Heart left ventricle (tissue), 16 donors: ENCODE measurements at places on chromosomes 3 and 15.

DNA sequence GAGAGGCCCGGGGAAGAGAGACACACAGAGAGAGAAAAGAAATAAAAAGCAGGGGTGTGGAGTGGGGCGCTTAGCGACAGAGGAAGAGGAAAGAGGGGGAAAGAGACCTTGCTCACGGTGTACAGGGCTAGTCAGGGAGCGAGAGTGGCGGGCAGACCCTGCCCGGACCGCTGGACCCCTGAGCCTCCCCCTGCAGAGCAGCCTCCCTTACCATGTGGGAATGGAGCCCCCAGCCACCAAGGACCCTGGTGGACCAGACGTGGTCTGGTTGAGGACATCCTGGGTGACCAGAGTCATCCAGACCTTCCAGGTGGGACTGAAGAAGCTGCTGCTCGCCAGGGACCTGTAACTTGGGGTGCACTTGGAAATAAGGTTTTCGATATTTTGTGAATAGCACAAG, 129.6 kb downstream of the CHSY1 start:
- no peaks in the 10 kb centered on the region for H3K36me3 ChIP-seq
- H3K4me1 ChIP-seq, result peaks cover 14% of the 10 kb centered on the region
- H3K27ac ChIP-seq, result peak overlapping the region; percentile 66

GRCh38 chr15:51879555-51879954, 50.1 kb downstream of the TMOD3 start:
- no peaks in the 10 kb centered on the region for H3K27me3 ChIP-seq
- H3K4me3 ChIP-seq, result no peak overlapping the region
- H3K36me3 ChIP-seq, result no peaks in the 10 kb centered on the region

- H3K27me3 ChIP-seq, result no peaks in the 10 kb centered on the region
- no peaks in the 10 kb centered on the region for H3K36me3 ChIP-seq
- no peak overlapping the region for H3K4me3 ChIP-seq
- DNase-seq, result no peak
- H3K4me1 ChIP-seq, result peaks cover 34% of the 10 kb centered on the region
These were observed 222.3 kb downstream of the ZMAT3 start for GRCh38 chr3:178849199-178849910.

DNA sequence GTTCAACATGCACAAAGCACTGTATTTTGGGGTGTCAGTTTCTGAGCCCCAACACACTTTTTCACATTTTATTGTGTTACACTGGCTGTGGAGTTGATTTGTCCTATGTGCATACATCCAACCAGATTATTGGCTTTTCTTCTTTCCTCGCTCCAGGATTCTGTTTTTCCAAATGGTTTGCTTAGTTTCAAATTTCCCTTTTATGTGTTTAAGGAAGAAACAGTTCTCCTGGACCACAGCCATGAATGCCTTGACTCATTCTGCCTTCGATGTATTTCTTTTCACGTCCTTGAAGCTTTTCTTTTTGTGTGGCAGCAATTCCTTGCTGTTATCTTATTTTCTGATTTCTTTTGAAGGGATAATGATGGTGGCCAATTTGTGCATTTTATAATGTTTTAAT, 53.8 kb downstream of the CACNA2D3 start:
- H3K4me3 ChIP-seq, result no peak overlapping the region
- no peaks in the 10 kb centered on the region for H3K27me3 ChIP-seq
- no peaks in the 10 kb centered on the region for H3K36me3 ChIP-seq
- H3K27ac ChIP-seq, result no peak overlapping the region
